Activated naive CD4-positive, alpha-beta T cell treated with anti-CD3 and anti-CD28 coated beads, Interleukin-2, amount 50 U/mL, for 16 hours (primary cell): ENCODE measurements at places on chromosomes 3 and 15.

GRCh38 chr15:95446854-95447253, 883.6 kb upstream of the NR2F2 start:
- DNase-seq, result no peak

- DNase-seq, result no peak
Observed at GRCh38 chr15:80317389-80318182, 65.6 kb upstream of the CTXND1 start.

GRCh38 chr3:148873270-148873927, 8.3 kb downstream of the CPA3 start:
- DNase-seq, result no peak

- no peak for DNase-seq
Observed at GRCh38 chr3:80978216-80978969, 783.1 kb downstream of the GBE1 start.

GRCh38 chr15:87604857-87605446, 651.6 kb downstream of the NTRK3 start:
- DNase-seq, result no peak

DNA sequence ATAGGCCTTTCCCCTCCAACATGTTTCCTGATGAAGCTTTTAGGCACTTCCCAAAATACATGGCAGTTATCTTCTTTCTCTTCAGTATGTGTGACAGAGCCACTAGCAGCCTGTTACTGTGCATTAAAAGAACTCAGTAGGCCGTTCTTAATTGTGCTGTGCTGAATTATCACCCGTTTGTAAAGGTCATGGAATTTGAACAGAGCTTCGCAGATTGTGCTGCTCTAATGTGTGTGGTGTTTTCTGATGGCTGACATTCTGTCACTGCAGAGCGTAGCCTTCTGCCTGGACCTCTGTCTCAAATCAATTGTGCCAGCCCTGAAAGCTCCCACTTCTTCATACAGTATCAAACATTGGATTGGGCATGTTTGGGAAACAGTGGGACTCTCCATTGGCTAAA, 111.3 kb downstream of the C3orf70 start:
- no peak for DNase-seq

GRCh38 chr3:55608301-55608937, 121.3 kb upstream of the WNT5A start:
- DNase-seq, result no peak

DNA sequence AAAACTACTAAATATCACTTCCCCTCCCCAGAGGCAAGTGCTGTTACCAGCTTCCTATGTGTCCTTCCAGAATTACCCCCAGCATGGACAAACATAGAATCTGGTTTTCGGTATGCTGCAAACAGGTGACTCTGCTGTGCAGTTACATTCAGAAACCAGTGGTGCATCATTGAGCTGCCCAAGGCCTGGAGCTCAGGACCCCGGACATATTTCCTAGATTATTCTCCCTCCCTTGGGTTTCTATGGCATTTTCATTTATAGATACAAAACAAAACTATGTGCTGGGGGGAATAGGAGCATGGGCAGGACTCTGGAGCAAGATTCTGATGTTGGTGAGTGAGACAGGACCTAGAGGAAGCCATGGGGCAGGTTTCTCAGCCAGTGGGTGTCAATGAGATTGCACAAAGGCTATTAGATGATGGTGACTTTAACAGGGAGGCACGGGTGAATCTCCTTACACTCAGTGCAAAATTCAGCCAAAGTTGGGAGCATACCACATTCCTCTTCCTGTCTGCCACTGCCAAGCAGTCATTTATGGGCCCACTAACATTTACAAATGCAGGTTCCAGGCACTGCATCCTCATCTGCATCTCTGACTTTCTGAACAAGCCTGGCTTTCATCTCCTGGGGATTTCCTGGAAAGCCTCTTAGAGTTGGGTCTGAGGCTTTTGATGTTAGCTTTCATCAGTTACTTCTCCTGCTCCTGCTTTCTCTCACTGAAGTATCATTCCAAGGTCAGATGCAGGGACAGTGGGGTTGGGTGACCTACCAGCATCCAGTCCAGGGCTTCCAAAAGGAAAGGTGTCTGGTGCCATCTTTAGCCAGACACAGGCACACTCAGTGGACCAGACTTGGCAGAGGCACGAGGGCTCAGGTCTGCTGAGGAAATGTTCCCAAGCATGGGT, 44.5 kb downstream of the CMTM7 start:
- DNase-seq, result no peak

- DNase-seq, result no peak
Observed at GRCh38 chr3:177482048-177482691, 284.9 kb upstream of the TBL1XR1 start.
